ENCODE measurements at places on chromosomes 2 and 18.

DNA sequence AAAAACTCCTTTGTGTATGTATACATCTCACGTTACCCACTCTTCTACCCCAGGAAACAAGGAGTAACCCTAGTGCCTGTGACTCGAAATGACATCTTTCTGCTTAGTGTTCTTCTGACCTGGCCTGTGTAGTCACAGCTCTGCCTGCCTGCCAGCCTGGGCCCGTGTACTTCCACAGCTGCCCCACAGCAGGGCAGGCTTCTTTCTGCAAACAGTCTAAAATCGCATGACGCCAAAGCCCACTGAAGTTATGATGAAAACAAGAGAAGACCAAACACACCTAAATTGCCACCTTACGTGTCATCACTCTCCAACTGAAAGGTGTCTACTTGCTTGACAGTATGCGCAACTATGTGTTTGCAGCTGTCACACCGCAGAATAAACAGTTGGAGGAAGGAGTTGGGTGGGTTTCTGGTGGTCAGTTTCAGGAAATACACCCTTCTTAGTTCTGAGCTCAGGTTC is 1.5 kb downstream of the GAREM1 start:
- peak; percentile 54 for DNase-seq

DNA sequence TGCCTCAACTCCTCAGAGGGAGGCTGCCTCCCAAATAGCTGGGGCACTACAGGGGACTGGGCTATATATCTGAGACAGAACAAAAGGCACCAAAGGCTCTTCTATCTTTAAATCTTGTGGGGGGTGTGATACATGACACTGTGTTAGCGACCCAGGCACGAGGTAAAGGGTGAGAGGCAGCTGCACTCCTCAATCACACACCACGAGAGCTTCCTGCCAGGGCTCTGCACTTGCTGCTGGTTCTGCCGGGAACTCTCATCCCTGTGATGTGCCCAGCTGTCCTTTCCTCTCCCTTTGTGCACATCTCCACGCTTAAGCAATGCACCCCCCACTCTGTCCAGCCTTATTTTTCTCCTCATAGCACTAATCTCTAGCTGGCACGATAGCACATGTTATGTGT is 32.4 kb downstream of the NPC1 start:
- DNase-seq: no peak

DNA sequence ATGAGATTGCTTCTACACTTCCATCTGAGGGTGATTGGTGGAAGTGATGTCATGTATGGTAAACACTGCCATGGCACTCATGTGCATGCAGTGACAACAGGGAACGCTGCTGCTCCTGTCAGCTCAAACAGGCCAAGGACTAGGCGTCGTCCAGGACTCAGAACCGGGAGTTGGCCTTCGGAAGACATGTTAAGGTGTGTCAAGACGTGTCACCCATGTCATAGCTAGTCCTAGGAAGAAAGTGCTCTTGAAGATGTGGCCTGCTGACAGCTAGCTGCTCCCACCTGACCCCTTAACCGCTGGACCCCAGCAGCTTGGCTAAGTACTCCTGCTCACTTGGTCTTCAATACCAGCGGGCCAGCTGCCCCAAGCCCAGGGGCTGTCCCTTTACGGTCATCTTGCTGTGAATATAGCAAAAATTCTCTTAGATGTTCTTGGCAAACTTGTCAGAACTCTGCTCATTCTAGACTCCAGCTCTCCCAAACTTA is 6.3 kb upstream of the NOSTRIN start:
- DNase-seq: no peak

DNA sequence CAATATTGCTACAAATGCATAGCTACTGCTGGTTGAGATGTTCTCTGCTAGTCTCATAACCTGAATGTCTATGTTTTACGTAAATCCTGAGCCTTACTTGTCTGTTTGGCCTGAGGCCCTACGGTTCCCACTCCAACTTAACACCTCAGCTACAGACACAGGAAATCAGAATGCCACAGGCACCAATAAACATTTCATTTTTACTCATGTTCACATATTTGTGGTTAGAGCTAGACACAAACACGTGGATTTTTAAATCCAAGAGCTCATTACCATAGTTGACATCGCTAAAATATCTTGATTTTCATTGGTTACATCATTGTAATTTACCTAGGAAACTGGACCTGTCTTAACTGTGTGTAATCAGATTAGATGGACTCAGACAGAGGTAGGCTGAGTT is 263.8 kb upstream of the CDH19 start:
- no peak for DNase-seq

DNA sequence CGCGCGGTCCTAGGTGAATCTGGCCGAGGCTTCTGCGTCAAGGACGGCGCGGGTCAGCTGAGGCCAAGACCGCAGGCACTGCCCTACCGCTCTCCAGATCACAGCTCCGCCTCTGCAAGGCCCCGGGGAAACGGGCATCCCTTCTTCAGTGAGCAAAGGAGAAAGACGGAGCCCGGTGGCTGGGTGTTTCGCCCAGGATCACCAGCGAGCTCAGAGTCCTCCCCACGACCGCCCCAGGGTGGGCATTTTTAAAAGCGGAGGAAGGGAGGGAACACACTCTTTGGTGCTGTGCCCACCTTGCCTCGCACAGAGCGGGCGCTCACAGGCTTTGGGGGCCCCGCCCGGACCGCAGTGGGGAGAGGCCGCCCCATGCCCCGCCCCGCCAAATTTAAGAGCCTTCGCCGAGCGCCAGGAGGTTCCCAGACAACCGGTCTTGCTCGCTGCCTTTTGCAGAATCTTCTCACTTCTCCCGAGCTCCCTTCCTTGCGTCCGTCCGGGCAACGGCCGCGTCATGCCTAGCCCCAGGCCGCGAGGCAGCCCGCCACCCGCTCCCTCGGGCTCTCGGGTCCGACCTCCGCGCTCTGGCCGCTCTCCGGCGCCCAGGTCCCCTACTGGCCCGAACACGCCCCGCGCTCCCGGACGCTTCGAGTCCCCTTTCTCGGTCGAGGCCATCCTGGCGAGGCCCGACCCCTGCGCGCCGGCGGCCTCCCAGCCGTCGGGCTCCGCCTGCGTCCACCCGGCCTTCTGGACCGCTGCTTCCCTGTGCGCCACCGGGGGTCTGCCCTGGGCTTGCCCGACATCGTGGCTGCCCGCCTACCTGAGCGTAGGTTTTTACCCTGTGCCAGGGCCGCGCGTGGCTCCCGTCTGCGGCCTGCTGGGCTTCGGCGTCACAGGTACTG is at the start of gene NOTO:
Gene NOTO (plus strand): TSS at position 419 of the 899 bp plus-strand sequence. CDS start 93 bp downstream, at position 512.
- DNase-seq: peak; percentile 63

GRCh38 chr2:223300326-223300725 is 248.3 kb downstream of the KCNE4 start:
- DNase-seq: no peak

DNA sequence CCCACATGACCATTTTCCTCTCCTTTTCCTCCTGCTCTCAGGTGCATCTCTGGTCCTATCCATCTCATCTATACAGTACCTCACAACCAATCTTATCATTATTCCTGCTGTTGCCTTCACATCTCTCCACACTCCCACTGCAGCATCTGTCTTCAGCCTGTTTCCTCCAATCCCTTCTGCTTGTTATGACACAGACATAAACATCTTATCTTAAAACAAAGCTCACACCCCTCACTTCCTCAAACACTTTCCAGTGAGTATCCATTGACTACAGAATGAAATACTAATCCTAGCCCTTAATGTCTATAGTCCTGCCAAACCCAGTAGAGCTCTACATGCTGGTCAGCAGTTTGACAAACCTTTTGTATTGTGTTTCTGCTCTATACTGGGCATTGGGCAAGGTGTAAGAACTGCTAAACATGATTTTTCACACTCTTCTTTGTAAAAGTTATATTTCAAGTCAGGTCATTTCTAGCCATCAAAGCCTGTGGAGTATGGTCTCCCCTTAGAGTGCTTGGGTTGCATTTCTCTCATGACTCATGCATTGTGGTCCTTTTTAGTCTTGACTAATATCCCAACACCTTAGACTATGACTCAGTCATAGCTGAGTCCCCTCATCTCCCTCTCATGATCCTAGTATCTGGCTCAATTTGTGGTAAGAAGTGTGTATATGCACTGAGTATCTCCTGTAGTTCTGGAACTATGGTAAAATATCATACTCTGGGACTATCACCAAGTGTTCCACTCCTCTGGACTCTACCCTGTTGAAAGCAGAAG is 187.0 kb downstream of the CYRIA start:
- DNase-seq: no peak

GRCh38 chr18:22641958-22642357 is 224.2 kb upstream of the CTAGE1 start:
- DNase-seq: no peak

DNA sequence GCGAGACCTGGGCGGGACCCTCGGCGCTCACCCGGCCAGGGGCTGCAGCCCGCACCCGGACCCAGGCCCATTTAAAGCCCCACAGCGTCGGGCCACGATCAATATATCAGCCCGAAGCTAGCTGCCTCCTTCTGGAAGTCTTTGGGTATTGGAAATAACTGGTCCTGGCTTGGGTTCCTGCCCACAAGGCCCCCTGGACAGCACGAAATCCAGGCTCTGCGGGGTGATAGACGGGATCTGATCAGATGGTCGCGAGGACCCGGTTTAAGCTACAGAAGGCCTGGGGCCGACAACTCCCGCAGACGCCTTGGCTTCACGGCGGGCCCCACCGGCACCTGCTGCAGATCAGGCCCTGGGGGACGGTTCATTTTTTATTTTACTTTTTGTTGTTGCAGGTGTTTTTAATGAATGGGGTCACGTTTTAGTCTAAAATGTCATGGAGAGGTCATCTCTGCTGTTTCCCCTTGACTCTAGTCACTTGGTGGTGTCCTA is 362 bp upstream of the PSTPIP2 start:
- no peak for DNase-seq

GRCh38 chr18:35526495-35527059 is 28.8 kb upstream of the INO80C start:
- DNase-seq: no peak

DNA sequence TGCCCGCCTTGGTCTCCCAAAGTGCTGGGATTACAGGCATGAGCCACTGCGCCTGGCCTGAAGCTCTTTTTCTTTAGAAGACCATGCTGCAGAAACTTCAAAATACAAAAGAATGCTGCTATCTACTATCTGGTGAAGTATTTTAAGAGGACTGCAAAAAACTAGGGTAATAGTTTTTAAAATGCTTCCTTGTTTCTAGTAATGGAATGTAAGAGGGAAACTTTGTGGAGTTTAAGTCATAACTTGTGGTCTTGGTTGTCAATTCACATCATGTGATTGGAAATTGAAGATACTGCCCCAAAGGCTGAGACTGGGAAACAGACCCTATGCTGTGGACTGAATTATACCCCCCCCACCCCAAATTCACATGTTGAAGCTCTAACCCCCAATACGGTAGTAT is 68.3 kb downstream of the B3GNT2 start:
- no peak for DNase-seq

GRCh38 chr2:130763405-130763804 is 8.1 kb downstream of the AMER3 start:
- DNase-seq: no peak

DNA sequence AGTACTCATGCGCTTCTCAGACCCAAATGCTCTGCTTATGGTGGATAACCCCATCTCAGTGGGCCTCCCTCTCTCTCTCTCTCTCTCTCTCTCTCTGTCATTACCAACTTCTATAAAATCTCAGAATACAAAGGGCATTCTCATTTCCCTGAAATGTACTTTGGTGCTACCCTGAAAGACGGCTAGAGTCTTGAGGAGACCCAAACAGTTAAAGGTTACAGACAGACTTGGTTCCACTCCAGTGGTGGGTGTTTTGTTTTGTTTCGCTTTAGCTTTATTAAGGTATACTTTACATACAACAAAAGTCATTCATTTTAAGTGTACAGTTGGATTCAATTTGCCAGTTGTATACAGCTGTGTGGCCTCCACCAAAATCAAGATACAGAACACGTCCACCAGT is 60.9 kb downstream of the BCL11A start:
- DNase-seq: no peak

- no peak for DNase-seq
These were observed 678.0 kb upstream of the ZEB2 start for GRCh38 chr2:145197944-145198343.

- DNase-seq: no peak
These were observed 235.5 kb downstream of the THSD7B start for GRCh38 chr2:137000811-137001210.

GRCh38 chr2:62511636-62512035 is 5.6 kb upstream of the TMEM17 start:
- DNase-seq: no peak

- peak; percentile 58 for DNase-seq
These were observed 177.7 kb downstream of the TMEM247 start for GRCh38 chr2:46657042-46657504.

DNA sequence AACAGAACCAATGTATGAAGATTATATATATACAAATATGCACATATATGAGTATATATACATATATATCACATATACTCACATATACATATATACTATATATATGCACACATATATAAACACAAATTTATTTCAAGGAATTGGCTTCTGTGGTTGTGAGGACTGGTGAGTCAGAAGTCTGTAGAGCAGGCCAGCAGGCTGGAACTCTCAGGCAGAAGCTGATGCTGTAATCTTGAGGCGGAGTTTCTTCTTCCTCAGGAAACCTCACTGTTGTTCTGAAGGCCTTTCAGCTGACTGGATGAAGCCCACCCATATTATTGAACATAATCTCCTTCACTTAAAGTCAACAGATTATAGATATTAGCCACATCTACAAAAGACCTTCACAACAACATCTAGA is 143.9 kb upstream of the CREB1 start:
- DNase-seq: no peak

- no peak for DNase-seq
These were observed 425.1 kb upstream of the RAB6C start for GRCh38 chr2:129554373-129554772.

GRCh38 chr2:81234711-81235110 is 930.2 kb upstream of the LRRTM1 start:
- DNase-seq: no peak

DNA sequence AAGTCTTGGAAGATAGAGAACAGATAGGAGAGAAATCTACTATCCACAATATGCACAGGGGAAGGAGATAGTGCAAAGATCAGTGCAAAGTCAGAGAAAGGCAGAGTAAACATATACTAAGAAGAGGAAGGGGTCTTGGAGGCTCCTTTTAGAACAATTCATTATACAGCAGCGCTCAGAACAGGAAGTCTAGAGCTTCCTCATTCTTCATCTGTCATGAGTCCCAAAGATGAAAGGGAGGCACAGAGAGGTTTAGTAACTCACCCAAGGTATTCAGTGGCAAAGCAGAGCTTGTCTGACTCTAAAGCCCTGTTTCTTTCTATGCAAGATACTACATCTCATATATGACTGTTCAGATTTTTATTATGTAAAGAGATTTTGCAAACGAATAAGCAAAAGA is 1.4 kb downstream of the SP110 start:
- no peak for DNase-seq

DNA sequence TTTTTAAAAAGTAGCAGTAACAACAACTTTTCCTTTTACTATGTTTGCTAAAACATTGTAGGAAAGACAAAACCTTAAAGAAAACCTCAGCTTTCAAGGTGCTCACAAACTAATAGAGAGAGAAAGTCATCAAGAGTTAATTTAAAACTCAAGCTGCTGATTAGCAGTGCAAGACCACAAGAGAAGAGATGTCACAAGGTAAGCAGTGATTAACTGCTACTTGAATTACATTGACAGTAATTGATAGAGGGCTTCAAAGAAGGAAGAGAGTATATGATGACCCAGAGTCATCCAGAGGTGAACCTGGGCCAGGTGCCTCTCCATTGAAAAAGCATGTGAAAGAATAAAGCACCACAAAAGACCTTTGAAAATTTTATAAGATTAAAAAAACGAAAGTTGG is 939.6 kb upstream of the CNTNAP5 start:
- DNase-seq: no peak

Data from NCI-H146 (cell line).